NCI-H510A treated with DMSO at 0.1 percent for 48 hours (cell line): ENCODE measurements at places on chromosomes 5 and 9.
A peak's percentile ranks its signal among the peaks of the same experiment; 100 is the strongest.

DNA sequence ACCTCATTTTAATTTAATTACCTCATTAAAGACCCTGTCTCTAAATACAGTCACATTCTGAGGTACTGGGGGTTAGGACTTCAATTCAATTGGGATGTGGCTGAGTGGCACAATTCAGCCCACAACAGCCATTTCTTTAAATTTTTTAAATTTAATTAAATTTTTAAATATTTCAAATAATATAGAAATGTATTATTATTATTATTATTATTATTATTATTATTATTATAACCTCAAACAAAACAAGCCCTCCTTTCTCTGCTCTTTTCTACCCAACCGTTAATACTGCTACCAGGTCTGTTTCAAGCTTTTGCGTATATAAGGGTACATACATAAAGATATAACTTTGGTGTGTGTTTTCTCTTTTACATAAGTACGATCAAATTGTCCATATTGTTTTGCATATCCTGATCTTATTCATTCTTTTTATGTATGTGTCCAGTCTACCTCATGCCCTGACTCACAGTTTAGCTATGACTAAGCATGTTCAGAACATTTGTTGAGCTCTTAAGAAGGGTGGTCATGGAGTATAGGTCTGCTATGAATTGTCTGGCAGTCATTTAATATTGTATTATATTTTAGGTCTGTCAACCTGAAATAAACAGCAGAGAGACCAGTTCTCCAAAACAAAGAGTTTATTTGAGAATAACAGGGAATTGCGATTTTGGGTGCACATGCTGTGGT lies 16.1 kb upstream of the RAB14 start:
- DNase-seq: no peak

DNA sequence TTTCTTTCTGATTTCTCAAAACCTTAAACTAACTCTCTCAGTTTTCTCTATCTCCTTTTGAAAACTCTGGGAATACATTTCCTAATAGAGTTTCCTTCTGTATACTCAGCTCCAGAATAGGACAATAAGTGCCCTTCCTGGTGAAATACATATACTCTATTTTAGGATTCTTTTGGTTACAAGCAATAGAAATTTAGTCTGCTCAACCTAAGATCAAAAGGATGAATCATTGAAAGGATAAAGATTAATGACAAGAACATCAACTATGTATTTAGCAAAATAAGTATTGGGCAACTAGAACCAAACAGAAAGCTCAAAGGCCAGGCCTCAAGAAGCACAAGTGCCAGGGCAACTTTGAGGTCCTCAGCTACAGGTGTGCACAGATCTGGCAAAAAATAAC lies 127.1 kb downstream of the ADAMTSL1 start:
- no peak for DNase-seq

DNA sequence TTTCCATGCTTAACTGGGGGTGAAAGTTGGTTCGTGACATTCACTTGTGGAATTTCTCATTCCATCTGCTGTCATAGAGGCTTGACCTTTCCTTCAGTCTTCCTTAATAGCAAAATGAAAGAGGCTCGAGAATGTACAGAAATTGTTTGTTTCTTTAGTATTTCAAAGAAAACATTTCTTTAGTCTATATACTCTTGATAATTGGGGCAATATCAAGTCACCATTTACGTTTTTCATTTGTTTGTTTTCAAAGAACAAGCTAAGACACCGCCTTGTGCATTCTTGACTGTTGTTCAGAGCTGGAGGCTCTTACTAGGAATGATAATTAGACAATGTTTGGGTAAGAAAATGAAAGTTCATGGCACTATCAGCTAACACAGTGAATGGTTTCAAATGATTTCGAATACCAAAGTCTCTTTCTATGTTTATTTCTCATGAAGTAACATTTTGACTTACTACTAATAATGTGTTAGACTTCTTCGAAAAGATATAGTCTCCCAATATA lies 835.4 kb downstream of the SEMA5A start:
- no peak for DNase-seq

DNA sequence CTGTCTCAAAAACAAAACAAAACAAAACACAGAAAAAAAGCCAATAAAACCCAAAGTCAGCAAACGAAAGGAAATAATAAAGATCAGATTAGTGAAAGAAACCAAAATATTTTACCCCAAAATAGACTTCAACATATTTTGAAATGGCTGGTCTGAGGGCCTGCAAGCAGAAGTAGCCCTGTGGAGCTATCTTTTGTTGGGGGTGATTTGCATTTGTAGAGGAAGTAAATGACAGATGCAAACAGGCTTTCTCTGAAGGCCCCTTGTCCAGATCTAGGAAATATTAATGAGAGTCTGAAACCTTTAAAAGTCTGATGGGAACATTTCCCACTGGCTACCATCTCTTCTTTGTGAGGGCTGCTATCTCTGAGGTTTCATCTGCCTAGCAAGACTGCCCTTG lies 74.0 kb downstream of the GCNT4 start:
- no peak for DNase-seq

- DNase-seq: no peak
These were observed 73.8 kb downstream of the LHFPL2 start for GRCh38 chr5:78574731-78575161.

DNA sequence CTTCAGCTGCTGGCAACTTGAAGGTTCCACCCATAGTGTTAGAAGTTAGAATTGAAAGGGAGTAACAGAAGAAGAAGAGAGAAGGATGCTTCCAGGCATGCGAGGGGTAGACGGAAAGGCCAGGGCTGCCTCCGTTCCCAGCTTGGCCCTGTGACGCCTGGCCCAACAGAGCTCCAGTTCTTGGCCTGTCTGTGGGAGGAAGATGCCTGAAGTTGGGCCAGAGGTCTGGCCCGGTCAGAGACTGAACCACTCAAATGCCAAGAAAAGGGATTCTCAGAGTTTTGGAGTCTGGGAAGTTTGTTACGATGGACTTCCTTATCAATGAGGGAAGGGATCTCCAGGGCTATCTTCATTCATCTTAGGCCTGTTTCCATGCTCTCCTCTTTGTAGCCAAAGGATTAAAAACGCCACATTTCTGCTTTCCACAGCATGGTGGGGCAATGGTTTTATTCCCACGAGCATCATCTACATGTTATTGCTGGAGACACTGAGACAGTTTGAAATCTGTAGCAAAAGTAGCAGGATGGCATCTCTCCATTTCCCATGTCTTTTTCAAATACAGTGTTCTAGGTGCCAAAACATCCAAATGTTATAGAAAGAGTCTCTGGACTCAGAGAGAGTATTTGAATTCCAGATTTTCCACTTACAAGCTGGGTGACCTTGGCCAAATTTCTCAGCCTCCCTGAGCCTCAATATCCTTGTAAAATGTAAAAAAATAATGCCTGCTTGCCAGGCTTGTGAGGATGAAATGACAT lies 65.4 kb upstream of the ANKRD55 start:
- DNase-seq: no peak

GRCh38 chr5:181054138-181054537 lies 14.1 kb downstream of the BTNL9 start:
- no peak for DNase-seq

- no peak for DNase-seq
These were observed 128.7 kb downstream of the PALM2AKAP2 start for GRCh38 chr9:109908459-109909390.

DNA sequence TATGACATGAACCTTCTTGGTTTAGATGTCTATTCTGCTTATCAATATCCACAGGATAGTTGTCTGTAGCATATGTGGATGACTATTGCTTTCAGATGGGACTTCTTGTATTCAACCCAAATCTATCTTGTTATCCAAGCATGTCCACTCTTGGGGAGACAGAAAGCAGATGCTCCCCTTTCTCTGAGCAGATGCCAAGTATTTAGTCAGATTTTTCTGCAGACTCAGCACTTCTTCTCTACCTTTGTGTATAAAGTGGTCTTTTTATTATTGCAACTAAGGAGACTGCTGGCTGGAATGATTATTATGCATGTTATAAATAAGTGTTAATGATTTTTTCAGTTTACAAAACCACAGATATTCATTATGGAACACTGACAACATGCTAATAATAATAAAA lies 45.1 kb upstream of the ASTN2 start:
- DNase-seq: no peak

- DNase-seq: peak; percentile 78
These were observed 12.7 kb upstream of the LIFR start for GRCh38 chr5:38569180-38569579.

- no peak for DNase-seq
These were observed 53.0 kb upstream of the BOD1 start for GRCh38 chr5:173669483-173669882.

DNA sequence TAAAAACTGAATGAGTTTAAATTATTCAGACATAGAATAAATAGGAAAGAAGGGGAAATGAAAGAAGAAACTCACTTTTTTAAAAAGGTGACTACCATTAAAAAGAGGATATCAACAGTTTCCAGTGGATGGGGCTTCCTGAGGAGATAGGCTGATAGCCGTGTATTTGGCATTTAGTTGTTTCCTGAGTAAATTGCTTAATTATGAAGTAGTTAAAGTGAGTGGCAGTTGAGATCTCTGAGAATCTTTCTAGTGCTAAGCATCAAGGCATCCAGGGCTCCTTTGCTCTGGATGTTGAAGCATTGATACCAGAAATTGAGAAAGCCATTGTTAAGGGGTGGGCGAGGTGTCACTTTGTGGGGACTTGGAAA lies 2.7 kb downstream of the TNFAIP8 start:
- DNase-seq: no peak

GRCh38 chr9:129282272-129282671 lies 104.2 kb upstream of the IER5L start:
- DNase-seq: peak; percentile 39

GRCh38 chr9:23123048-23123632 lies 676.5 kb downstream of the DMRTA1 start:
- no peak for DNase-seq

- DNase-seq: no peak
These were observed 75.2 kb upstream of the GALNT10 start for GRCh38 chr5:154115291-154115690.

DNA sequence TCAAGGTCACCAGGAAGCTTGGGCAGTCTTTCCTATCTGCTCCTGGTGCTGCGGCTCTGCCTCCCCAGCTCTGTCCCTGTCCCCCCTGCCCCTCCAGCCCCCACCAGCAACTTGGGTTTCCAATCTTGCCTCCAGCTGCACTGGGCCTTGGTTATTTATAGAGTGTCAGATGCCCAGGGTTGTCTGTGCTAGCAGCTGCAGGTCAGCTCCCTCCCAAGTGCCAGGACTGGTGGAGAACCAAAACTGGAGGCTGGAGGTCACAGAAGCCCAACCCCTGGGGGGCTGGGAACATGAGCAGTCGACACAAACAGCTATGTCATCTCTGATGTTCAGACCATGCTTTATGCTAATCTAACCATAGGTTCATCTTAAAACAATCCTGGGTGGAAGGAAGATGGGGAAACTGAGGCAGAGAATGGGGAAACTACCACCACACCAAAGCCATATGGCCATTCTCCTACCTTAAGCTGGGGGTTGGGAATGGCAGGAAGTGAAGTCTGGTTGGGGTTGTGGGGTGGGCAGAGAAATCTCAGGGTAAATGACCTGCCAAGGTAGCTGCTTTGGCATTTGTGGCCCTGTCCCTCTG lies 1.7 kb downstream of the TPM2 start:
- no peak for DNase-seq

DNA sequence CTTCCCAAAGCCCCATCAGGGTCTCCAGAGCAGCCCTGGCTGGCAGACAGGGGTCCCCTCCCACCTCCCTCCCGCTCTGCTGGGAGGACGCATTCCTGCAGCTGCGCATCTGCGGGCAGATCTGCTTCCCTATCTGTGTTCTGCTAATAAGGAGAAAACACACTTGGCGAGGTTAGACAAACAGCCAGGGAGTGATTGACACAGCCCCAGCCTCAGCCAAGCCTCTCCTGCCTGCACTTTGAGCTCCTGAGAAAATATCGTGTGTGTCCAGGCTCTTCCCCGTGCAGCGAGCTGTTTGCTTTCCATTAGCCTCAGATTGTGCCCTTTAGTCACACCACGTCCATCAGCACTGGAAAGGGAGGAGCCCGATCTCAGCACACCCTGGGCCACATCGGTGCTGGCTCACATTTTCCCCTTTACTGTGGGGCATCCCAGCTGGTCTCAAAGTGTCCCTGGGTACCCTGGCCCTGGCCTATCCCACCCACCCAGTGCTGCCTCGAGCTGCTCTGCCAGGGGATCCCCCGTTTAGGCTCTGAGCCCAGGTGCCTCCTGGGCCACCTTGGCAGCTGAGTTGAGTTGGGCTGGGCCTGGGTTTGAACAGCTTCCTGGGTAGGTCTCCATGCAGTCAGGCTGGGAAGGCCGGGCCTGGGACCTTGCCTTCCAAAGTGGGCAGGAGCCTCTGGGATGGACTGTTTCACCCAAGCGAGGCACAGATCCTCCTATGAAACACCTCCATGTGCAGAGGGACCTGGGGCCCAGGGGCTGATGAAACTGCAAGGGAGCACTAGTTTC lies 61.1 kb downstream of the BARX1 start:
- peak; percentile 78 for DNase-seq

GRCh38 chr9:79390781-79391770 lies 180.7 kb upstream of the TLE4 start:
- DNase-seq: no peak

GRCh38 chr5:141734501-141735229 lies 52.6 kb upstream of the ARAP3 start:
- peak; percentile 69 for DNase-seq

- DNase-seq: no peak
These were observed 48.7 kb downstream of the EXD3 start for GRCh38 chr9:137374131-137374845.

- no peak for DNase-seq
These were observed 5.5 kb downstream of the F2RL2 start for GRCh38 chr5:76617675-76618074.

- no peak for DNase-seq
These were observed 23.2 kb downstream of the STX17 start for GRCh38 chr9:99929652-99930051.

DNA sequence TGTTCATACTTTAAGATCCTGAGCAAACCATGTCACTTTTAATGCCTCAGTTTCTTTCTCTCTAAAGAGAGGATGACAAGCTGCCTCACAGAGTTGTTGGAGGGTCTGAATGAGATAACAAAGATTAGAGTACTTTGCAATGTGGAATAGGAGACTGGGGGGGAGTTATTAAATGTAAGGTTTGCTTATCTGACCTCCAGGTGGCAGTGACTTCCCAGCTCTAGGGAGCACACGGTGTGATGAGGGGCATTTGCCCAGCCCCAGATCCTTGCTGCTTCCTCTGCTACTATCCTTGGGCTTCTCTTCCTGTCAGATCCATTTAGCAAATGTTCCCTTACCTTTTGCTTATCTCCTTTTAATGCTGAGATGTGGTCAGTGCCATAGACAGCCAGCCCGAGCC lies 30.7 kb downstream of the ENHO start:
- no peak for DNase-seq
